Activated CD4-positive, alpha-beta T cell treated with anti-CD3 and anti-CD28 coated beads for 36 hours (primary cell): ENCODE measurements at places on chromosomes 16 and 17.

DNA sequence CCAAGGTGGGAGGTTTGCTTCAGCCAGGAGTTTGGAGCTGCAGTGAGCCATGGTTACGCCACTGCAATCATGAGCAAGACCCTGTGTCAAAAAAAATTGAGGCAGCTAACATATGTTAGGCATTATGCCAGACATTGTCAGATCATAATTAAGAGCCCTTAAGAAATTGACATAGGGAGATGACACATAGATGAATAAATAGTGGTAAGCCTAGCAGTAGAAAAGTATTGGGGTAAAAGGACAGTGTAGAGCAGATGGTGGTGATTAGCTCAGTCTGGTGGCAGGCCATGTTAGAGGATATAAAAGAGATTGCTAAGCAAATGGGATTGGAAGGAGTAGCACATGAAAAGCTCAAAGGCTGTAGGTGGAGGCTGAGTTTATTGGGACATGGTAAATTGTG is 22.6 kb downstream of the SRCAP start:
- no peak for DNase-seq

- DNase-seq: no peak
Measured at GRCh38 chr17:72578817-72579470, 458.1 kb downstream of the SOX9 start.

- DNase-seq: no peak
Measured at GRCh38 chr17:41895617-41896016, 23.1 kb downstream of the ACLY start.

DNA sequence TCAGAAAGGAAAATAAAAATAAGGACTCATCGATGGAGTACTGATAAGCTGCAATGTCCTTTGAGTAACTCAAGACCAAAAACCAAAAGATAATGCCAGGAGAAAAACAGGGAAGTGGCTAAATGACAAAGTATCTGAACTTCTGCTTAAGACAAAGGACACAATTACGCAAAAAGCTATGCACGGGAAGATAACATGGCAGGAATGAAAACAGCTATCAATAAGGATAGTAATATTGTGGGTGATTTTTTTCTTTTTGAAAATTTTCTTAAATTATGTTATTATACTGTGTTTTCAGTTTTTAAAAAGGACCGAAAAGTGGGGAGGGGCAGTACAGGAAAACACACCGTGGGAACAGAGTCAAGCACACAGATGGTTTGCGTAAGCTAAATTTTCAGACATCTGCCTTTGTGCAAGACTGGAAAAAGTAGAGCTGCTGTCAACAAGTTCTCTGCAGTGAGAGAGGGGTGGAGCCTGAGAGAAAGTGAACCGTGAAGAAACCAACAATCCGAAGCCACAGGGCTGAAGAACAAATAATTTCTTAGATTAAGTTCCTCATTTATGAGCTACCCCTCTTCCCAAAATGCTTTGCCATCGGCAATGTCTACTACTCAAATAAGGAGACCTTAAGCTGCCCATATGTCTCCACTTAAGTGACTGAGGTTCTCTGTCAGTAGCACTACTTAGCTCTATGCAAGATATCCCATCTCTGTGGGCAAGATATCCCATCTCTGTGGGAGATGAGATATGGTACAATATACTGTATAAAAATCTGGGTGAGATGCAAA is 99.9 kb upstream of the CORO6 start:
- peak; percentile 38 for DNase-seq

DNA sequence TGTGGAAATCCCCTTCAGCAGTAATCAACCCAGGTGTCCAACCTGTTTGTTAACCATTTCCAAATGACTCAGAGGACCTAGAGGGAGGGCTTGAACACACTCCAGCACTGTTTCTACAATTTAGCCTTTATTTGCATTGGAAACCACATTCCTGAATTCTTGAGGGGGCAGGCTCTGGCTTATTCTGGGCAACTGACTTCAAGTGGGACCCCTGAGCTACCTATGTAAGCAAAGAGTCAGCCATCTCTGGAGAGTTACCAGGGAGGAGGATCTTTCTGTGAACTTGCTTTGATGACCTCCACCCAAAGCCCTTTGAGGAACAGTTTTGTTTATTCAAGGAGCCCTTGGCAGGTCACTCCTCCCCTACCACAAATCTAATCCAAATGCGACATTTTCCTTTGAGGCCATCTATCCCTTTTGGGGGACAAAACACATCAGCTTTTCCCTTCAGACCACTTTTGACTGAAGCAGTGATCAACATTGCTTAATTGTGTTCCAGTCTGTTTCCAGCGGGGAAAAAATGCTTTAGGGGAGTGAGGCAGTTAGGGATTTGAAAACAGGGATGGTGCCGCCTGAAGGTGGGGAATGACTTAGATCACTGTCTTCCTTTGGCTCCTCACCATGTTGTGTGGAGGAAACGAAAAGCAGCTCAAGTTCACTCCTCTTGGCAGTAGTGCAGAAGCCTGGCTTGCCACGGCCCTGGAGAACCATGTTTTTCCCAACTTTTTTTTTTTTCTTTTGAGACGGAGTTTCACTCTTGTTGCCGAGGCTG is 46.2 kb downstream of the TUBD1 start:
- DNase-seq: no peak

- no peak for DNase-seq
Measured at GRCh38 chr16:58649707-58650106, 20.1 kb upstream of the CNOT1 start.
